ENCODE measurements at places on chromosomes 12 and 14.

GRCh38 chr14:32693114-32693513 is 245.6 kb upstream of the NPAS3 start:
- DNase-seq = no peak

GRCh38 chr12:76341436-76342030 is 6.7 kb downstream of the BBS10 start:
- DNase-seq = no peak

DNA sequence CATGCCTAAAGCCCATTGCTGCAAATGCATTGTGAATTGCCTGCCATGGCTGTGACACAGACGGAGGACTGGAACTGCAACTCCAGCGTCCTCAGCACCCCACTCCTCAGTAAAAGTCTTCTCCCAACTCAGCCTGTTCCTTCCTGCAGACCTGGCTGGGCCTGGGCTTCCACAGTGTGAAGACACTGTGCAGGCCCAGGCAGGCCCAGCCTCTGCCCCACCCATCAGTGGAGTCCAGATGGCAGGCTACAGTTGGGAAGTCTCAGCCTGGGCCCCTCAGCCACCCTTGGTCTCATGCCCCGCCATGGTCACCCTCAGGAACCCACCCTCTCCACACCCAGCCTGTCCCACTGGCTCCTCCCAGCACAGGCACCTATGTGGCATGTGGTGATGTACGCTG is 22.0 kb downstream of the VSX2 start:
- DNase-seq = no peak

DNA sequence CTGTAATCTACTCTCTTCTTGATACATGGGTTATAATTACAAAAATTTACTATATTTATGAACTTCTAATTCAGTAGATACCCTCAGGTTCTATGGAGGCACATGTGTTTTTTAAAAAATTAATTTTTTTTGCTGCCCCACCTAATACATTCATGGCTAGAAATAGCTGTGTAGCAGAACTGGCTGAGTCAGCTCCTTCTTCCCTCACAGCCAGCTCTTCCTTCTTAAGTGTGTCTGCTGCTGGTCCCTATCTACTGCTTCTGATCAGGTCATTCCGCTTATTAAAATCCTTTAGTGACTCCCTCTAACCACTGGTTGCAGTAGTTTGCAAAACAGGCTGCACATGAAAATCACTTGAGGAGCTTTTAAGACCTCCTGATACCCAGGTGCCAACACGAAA is 400.1 kb downstream of the APAF1 start:
- no peak for DNase-seq

GRCh38 chr14:71554959-71555612 is 377.1 kb upstream of the RGS6 start:
- DNase-seq = no peak

GRCh38 chr12:42546709-42547108 is 42.8 kb downstream of the PRICKLE1 start:
- no peak for DNase-seq

GRCh38 chr12:112020947-112021457 is 7.8 kb downstream of the ERP29 start:
- DNase-seq = no peak

DNA sequence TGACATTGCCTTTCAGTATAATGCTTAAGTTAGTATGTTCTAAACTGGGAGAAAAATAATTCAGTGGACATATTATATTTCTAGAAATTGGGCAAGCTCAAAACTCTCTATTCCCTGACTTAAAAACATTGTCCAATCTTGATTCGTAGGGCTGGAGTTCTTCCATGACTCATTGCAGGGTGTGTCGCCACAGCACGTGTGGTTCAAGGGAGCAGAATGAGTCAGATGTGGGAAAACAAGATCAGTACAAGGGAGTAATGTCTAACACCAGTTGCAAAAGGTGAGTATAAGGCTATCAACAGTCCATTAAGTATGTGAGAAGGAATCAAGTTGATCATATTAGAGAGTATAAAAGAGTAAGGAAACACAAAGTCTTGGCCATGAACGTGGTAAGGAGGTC is 887.0 kb downstream of the TMTC2 start:
- DNase-seq = no peak

GRCh38 chr12:57723630-57723962 is 14.9 kb downstream of the AGAP2 start:
- no peak for DNase-seq

GRCh38 chr12:1844661-1845409 is 24.5 kb downstream of the LRTM2 start:
- no peak for DNase-seq

DNA sequence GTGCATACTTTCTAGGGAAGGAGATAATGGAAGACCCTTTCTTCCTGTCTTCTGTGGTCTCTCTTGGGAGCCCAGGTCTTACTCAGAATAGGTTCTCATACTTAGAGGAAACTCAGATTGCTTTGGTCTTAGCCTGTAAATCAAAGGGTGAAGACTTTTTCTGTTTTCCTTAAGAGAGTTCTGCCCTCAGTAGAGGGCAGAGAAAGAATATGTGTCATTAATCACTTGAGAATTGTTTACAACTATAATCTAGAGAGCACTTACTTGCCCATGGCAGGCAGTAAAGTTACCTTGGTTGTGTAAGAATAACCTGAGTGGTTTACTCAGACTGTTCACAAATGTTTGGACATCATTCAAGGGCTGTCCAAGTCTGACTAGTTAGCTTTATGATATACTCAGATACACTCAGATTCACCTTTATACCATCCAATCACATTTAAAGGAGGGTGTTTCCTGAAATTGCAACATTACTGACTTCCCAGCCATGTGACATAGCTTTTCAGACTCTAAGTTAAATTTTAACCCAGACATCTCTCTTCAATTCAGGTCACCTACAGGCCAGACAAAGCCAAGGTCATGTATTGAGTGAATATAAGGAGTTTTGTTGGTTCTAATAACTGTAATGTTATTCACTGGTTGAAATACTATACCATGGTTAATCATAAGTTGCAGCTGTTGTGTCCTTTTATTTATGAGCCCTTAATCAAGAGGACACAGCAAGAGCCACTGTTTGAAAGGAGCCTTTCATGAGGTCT is 372.2 kb downstream of the RAD51B start:
- no peak for DNase-seq

- DNase-seq = no peak
Observed at GRCh38 chr14:94379291-94380224, 8.8 kb downstream of the SERPINA1 start.

GRCh38 chr12:65594409-65594808 is 229.9 kb upstream of the HMGA2 start:
- DNase-seq = no peak

- no peak for DNase-seq
Observed at GRCh38 chr12:117469883-117470483, 108.6 kb upstream of the NOS1 start.

DNA sequence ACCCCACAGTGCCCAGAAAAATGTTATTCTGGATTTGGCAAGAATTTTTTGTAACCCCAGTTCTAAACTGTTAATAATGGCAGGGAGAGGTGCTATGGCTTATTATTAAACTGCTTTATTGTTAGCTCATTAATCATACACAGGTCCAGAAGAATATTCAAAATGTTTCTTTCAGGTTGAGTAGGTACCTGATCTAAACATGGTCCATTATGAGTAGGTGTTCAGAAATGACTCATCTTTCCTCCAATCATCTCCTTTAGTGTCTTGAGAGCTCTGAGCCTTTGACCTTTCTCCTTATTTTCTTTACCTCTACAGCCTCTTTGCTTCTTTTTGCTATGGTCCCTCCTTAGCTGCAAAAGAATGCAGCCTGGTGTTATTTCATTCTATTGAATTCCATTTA is 211.0 kb upstream of the GARIN6 start:
- no peak for DNase-seq

DNA sequence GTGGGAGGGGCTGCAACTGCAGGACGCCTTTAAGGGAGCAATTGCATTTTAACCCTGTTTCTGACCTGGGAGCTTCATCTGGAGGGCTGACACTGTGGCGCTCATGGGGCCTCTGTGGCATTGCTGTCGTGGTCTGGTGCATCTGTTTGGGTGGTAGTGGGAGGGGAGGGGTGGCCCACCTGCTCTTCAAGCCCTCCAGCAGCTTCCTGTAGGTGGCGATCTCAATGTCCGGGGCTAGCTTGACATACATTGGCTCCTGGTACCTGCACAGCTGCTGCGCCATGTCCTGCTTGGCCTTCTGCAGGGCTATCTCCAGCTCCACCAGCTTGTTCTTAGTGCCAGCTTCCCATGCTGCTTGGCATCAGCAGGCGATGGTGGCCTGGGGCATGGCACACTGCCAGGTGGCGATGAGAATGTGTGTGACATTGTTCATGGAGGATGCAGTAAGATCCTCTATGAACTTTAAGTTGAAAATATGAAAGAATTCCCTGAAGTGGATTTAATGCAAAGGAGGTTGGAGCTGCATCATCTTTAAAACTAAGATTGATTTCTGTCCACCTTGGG is 7.7 kb upstream of the KRT82 start:
- DNase-seq = no peak

GRCh38 chr12:88227871-88228270 is 85.8 kb downstream of the TMTC3 start:
- DNase-seq = no peak

GRCh38 chr12:62629971-62630739 is 163.5 kb downstream of the MON2 start:
- DNase-seq = no peak

DNA sequence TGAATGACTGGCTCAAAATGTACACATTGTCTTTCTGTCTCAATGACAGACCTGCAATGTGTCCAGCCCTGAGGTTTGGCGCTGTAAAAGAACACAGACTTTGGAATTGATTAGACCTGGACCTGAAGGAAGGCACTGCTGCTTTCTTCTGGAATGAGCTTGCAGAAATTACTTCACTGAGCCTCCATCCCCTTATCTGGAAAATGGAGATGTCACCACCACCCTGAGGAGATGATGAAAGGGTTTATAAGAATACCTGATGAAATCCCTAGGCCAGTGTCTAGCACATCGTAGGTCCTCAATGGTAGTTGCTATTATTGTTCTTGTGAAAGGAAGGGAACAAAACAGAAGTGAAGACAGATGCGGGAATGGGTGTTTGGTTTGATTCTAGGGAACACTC is 9.7 kb upstream of the WSB2 start:
- DNase-seq = no peak

GRCh38 chr12:9118158-9118557 is 2.4 kb upstream of the A2M start:
- peak; percentile 85 for DNase-seq

GRCh38 chr12:51377099-51377984 is 13.9 kb downstream of the GALNT6 start:
- no peak for DNase-seq

GRCh38 chr14:104248203-104249055 is 110.0 kb downstream of the KIF26A start:
- no peak for DNase-seq

- no peak for DNase-seq
Observed at GRCh38 chr12:107330831-107331431, 237.6 kb upstream of the CRY1 start.

DNA sequence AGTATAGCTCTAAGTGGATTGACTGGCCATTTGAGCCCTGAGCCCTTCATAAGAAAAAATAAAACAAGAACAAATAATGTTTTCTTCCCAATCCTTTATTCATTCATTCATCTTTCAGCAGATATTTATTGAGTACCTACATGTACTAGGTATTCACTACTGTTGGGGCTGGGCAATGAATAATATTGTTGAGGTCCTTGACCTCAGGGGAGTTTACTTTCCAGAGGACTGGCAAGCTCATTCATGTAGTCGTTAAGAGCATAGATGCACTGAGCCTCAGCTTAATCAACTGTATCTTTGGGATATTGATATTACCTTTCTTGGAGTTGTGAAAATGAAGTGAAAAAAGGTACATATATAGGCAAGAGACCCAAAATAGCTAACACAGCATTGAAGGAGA is 7.6 kb downstream of the CFAP54 start:
- DNase-seq = no peak

GRCh38 chr14:80313806-80314205 is 102.5 kb upstream of the DIO2 start:
- no peak for DNase-seq

- DNase-seq = no peak
Observed at GRCh38 chr12:109598428-109598854, 24.8 kb downstream of the MVK start.

GRCh38 chr14:59344691-59345455 is 120.3 kb downstream of the GPR135 start:
- no peak for DNase-seq

GRCh38 chr14:29754134-29754533 is 173.5 kb downstream of the PRKD1 start:
- DNase-seq = no peak

DNA sequence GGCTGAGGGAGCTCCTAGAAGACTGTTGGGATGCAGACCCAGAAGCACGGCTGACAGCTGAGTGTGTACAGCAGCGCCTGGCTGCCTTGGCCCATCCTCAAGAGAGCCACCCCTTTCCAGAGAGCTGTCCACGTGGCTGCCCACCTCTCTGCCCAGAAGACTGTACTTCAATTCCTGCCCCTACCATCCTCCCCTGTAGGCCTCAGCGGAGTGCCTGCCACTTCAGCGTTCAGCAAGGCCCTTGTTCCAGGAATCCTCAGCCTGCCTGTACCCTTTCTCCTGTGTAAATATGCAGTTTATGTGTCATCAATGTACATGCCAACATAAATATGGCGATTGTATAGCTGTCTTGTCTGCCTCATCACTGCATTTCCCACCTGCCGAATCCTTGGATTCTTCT is 7.5 kb downstream of the AMHR2 start:
- no peak for DNase-seq

DNA sequence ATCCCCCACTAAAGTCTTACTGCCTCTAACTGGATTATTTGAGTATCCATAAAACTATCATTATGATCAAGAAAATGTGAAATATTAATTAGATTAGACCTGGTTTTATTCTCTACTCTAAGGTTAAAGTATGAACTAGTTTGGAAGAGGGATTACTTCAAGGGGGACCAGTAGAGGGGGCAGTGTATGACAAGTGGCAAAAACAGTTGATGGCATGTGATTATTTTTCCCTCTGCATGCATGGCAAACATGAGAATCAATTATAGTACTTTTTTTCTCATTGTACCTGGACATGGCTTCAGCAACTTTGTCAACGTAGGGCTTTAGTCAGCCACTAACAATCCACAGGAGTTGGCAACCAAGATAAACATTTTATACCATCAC is 145.0 kb upstream of the SLC38A2 start:
- no peak for DNase-seq

DNA sequence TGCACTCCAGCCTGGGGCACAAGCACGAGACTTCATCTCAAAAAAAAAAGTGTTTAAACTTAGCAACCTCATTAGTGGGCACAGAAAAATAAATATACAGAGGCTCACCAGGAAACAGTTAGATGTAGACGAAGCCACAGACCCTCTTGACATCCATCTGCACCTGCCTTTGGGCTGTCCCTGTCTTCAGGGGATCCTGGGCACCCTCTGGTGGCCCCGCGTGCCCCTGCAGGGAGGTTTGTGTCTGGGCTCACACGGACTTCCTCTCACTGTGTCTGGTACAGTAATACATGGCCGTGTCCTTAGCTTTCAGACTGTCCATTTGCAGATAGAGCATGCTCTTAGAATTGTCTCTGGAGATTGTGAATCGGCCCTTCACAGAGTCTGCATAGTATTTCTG is 916.5 kb downstream of the TMEM121 start:
- no peak for DNase-seq

GRCh38 chr14:35078082-35078481 is 32.0 kb downstream of the FAM177A1 start:
- no peak for DNase-seq

Data from KG1 (cell line).